Transverse colon (tissue), 4 donors: ENCODE measurements at places on chromosomes 5 and 9.

- DNase-seq: peak; percentile 46
Measured at GRCh38 chr5:115180165-115180709, 10.5 kb upstream of the TRIM36 start.

- no peak for DNase-seq
Measured at GRCh38 chr5:130061746-130062145, 157.5 kb downstream of the CHSY3 start.

- DNase-seq: no peak
Measured at GRCh38 chr5:169876386-169876785, 103.9 kb downstream of the INSYN2B start.

GRCh38 chr9:18447541-18447940 lies 26.4 kb upstream of the ADAMTSL1 start:
- DNase-seq: no peak

GRCh38 chr9:124102363-124102762 lies 90.8 kb downstream of the LHX2 start:
- no peak for DNase-seq

DNA sequence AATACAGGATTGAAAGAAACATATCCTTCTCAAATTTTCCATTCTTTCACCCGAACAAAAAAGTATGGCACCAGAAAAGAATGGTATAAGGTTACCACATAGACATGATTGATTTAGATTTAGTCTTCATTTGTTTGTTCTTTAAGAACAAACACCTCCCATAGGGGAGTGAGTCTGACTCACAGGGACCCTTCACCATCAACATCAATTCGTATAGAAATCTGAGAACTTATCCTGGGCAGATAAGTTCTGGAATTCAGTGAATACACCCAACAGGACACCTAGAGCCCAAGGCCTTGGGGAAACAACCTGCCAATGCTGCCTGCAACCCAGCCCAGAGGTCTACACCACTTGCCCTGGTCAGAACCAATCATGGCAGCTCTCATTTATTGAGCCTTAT lies 46.2 kb downstream of the LHFPL2 start:
- no peak for DNase-seq

DNA sequence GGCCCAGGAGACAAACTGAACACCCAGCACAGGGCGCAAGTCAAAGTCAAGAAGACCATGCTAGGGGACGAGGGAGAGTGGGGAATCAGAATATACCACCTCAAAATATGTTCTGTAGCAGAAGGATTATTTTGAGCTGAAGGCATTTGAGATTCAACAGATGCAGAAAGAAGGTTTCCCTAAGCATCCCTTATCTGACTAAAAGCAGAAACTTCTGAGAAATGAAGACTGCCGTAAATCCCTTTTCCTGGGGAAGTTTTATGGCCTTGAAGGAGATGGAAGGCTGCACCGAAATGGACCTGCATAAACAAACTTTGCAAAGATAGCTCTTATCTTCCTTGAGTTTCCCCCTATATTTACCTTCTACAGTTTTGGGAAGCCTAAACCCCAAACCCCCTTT lies 72.8 kb downstream of the PTTG1 start:
- DNase-seq: no peak

- peak; percentile 15 for DNase-seq
Measured at GRCh38 chr5:463952-464351, 21.0 kb downstream of the EXOC3 start.

- no peak for DNase-seq
Measured at GRCh38 chr9:127722055-127722745, 6.3 kb downstream of the TTC16 start.

DNA sequence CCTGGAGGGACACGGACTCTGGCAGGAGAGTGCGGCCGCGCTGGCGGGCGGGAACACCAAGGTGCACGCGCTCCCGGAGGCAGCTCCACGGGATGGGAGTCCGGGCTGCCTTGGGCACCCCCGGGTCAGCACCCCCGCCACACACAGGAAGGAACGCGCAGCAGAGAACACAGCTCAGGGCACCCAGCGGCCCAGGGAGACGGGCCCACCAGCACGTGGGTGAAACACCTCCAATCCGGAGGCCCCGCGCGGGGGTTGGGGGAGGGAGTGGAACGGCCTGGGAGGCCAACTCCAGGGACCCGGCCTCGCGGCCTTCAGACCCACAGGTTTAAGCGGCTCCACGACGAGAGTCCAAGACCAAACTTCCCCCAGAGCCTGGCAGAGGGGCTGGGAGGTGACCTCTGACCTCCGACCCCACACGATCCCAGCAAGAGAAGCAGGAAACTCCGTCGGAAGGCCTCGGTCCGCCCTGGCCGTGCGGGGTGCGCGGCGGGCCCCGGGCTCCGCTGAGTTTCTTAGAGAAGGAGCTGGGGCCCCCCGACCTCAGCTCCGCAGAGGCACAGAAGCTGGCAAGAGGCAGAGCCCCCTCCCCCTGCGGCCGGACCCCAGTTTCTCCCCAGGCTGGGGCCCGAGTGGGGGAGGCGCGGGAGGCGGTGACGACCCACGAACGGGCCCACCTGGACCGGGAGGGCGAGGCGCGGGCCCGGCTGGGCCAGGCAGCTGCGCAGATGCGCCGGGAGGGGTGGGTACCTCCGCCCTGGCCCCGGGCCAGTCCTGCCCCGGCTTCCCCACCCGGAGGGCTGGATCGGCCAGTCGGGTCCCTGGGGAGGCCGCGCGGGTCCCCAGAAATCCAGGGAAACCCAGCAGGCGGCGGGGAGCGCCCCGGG lies 851 bp downstream of the NACC2 start:
- DNase-seq: peak; percentile 74

DNA sequence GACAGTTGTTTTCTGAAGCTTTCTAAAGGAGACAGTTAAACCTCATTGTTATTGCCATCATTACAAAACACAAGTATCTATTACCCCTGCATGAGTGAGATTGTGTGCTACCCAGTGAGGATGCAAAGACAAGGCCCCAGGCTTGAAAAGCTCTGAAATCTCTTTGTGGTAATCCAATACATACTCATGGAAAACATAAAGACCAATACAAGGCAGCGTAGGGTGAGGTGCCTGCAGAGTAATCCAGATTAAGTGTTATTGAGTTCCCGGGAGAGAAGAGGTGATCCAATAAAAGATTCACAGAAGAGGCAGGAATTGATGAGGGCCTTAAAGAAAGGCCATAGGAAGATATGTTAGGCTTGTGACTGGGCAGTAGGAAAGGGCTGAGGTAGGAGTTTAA lies 150.1 kb downstream of the MEF2C start:
- no peak for DNase-seq

- DNase-seq: no peak
Measured at GRCh38 chr9:132146039-132146438, 15.8 kb upstream of the NTNG2 start.

GRCh38 chr9:133044661-133045060 lies 13.9 kb downstream of the GTF3C5 start:
- no peak for DNase-seq

DNA sequence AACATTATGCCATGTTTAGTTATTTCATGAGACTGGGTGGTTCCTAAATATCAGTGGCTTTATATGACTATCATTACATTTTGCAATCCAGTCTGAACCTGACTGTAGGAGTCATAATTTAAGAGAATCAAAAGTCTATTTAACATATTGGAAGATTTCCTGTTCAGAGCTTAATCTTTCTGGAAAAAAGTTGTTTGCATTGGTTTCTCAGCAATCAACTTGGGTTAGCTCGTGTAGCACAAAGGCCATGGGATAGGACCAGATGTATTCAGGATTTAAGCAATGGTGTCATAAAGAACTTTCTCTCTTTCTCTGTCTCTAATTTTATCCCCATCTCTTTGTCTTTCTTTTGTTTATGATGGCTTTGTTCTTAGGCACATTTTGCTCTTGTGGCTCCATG lies 296.0 kb upstream of the KCNN2 start:
- DNase-seq: no peak

DNA sequence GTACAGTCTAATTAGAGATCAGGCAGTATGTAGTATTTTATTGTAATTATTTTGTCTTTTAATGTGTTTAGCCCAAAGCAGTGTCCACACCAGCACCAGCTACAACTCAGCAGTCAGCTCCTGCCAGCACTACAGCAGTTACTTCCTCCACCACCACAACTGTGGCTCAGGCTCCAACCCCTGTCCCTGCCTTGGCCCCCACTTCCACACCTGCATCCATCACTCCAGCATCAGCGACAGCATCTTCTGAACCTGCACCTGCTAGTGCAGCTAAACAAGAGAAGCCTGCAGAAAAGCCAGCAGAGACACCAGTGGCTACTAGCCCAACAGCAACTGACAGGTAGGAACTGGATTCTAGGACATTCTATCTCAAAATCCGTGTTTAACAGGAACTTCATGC lies 23.2 kb downstream of the RAD23B start:
- no peak for DNase-seq

DNA sequence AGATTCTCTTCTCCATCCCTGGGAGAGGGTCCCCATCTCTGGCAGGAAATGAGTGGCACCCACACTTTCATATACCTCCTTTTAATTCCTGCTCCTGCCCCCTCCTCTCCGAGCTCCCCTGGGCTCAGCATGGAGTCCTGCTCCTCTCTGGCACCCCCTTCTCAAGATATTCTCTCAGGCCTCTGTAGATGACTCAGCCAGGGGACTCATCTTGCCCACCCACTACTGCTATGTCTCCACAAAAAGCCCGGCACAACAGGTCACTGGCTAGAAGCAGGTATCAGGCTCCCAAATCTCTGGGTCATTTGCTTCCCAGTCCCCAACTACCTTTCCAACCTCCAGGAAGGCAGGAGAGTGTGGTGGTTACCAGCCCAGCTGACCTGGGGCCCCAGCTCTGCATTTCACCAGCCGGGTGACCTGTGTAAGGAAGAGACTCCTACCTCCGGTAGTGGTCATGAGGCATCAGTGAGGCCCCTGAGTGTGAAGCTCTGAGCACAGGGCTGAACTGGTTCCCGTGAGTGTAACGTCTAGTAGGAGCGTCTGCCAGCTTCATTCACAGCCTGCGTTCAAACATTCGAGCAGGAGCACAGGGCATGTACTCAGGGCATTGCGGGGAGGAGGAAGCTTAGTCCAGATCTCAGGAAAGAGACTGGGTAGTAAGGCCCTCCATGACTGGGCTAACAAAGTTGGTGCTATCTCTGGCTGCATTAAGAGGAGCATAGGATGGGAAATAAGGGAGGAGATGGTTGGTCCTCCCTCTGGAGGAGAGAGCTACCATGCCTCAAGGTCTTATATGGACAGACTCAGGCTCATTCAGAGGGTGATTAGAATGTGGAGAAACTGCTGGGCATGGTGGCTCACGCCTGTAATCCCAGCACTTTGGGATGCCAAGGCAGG lies 63.7 kb downstream of the LMX1B start:
- no peak for DNase-seq

DNA sequence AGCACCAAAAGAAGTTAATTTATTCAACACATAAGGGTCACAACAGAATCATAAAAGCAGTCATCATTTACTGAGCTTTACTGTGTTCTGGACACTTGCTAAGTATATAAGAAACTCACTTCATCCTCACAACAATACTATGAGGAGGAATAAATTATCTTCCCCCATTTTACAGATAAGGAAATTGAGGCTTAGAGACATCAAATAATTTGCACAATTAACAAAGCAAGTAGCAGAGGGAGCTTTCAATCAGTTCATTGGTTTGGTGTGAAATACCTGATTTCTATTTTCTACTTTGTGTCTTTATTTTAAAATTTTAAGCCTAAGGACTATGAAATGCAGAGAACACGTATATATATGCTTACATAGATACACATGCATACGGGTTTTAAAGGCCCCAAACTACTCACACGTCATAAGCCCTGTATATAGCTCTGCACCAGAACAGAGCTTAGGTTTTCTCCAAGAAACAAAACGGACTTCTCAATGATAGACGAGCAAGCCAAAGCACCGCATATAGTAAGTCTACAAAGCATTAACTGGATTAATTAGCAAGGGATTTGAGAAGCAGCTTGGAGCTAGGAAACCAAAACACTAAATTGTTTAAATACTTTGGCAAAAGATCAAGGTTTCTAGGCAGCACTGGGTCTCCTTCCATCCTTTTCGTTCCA lies 95.6 kb downstream of the DENND1A start:
- DNase-seq: no peak

DNA sequence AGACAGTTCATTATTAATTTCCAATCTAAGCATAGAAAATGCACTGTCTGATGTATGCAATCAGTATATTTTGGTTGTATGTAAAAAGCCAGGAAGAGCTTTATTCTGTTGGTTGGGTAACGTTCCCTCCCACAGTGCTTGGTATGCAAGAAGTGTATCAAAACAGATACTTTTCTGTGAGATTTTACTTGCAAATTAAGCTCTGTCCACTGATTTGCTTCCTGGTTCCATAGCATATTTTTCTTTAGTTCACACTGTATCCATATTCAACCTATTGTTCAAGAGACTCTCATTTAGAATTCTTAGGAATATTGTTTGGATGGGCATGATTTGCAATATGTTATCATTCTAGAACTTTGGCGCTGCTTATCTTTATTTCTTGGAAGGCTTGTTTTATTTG lies 47.4 kb downstream of the RNF180 start:
- no peak for DNase-seq

DNA sequence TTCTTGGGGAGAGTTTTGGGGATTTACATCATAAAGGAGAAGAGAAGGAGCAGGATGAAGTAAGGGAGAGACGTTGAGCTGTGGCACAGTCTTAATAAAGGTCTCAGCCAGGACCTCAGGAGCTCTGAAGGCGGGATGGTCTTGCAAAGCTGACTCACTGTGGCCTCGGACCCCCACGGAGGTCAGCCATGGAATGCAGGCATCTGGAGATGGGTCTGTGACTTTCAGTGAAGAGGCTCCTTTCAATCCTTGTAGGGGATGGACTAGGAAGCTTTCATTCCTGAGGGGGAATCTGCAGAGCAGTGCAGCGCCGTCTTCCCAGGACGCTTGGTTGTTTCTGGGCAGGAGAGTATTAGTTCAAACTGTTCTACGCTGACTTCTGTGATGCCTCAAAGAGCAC lies 65.7 kb upstream of the BASP1 start:
- no peak for DNase-seq

DNA sequence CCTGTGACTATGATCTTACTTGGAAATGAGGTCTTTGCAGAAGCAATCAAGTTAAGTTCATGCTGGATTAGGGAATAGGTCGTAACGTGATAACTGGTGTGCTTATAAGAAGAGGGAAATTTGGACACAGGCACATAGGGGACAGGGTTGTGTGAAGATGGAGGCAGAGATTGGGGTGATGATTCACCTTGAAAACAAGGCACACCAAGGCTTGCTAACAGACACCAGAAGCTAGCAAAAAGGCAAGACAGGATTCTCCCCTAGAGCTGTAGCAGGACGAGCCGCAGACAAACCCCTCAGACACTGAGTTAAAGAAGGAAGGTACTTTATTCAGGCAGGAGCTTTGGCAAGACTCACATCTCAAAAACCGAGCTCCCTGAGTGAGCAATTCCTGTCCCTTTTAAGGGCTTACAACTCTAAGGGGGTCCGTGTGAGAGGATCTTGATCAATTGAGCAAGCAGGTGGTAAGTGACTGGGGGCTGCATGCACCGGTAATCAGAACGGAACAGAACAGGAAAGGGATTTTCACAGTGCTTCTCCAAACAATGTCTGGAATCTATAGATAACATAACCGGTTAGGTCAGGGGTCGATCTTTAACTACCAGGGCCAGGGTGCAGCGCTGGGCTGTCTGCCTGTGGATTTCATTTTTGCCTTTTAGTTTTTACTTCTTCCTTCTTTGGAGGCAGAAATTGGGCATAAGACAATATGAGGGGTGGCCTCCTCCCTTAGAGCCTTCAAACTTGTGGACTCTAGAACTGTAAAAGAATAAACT lies 57.5 kb upstream of the S1PR3 start:
- no peak for DNase-seq

GRCh38 chr5:590346-590745 lies 21.8 kb upstream of the CEP72 start:
- no peak for DNase-seq
